ENCODE measurements at places on chromosomes 1 and 21.

- DNase-seq = no peak
Observed at GRCh38 chr1:185537596-185537995, 196.6 kb upstream of the HMCN1 start.

DNA sequence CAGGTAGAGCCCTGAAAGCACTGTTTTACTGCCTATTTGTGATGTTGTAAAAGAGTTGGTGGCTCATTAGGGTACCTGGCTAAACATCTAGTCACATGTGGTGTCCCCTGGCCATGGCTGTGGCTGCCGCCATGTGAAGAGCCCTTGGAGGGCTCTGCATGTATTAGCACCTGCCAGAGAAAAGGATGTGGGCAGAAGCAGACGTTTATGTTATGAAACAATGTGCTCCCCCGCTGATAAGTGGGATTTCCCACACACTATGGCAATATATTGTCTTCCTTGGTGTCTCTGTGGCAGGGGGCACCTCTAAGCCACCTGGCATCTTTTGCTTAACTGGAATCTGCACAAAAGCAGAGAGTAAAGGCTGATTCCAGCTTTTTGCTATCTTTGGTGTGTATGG is 9.6 kb downstream of the TENT5C start:
- no peak for DNase-seq

- no peak for DNase-seq
Observed at GRCh38 chr1:109299558-109300343, 7.1 kb downstream of the MYBPHL start.

DNA sequence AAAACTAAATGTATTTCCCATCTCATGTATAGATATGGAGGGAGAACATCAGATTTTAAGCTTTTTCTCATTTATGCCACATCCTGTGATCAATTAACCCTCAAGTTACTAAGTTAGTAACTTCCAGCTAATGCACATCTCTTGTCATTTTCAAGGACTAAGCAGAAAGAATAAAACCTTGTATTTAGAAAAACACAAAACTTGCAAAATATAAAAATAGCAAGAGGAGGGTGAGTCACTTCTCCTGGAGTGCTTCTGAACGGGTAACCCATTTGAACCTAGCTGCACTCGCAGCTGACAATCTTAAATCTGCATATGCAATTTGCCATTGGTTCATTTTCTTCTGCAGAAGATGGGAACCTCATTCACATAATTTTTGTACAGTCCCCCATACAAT is 500.5 kb downstream of the SETD4 start:
- no peak for DNase-seq

DNA sequence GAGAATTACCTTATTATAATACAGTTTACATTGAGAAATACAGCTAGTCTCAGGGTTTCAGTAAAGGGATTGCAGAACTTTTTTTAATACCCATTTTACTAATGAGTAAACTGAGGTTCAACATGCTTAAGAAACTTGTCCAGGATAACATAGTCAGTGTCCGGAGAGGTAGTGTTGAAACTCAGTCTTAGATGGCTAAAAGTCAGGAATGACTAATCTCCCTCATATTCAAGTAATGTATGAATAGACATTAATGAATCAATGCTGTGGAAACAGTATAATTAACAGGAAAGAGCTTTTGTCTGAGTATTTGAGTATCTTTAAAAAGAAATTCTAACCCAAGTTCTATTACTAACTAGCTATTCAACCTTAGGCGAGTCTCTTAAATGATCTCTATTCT is 397.6 kb downstream of the PLA2G4A start:
- no peak for DNase-seq

DNA sequence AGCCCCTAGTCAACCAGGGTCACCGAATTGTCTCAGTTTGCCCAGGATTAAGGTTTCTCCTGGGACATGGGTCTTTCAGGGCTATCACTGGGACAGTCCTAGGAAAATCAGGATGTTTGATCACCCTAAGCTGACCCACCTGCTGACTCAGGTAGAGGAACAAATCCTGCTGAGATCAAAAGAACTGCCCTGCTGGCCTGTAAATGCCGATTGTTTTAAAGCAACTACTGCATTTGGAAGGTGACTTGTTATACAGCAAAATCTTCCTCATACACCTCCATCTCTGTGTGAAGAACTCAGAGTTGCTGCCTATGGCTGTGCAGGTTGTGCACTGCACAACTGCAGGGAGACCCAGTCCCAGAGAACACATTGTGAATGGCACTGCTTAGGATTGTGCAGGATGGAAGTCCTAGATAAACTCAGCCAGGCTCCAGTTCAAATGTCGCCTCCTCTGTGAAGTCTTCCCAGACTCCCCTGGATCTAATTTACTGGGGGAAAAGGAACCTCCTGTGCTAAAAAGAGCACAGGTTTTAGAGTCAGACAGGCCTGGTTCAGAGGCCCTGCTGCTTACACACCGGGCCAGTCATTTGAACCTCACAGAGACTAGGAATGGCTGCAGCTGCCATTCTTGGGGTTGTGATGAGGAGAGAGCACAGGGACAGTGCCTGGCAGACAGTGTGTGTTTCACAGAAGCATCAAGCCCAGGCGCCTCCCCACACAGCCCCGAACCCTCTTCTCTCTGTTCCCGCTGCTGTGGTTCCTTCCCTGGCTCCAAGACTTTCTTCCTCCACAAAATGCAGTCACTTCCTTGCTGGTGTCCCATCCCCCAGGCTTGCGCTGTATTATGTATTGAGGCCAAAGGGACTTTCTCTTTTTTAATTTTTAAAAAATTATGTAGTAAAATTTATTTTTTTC is 23.2 kb upstream of the LRP8 start:
- DNase-seq = no peak

DNA sequence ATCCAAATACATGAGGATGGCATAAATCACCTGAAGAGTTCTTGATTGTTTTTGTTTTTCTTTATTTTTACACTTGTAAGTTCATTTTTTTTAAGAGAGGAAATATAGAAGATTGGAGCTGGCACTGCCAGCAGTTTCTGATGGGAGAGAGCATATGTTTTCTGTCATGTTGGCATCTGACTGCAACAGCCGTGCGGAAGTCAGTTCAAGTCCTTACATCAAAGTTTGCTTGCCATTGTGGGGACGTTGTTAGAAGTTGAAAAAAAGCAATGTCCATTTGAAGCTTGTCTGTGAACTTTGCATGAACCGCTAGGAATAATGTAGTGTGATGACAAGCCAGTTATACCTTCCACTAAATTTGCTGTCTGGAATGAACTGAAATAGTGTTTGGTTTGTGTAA is 126.5 kb upstream of the USH2A start:
- no peak for DNase-seq

- DNase-seq = no peak
Observed at GRCh38 chr1:107936498-107937481, 28.2 kb downstream of the VAV3 start.

GRCh38 chr1:27097484-27097917 is 57.4 kb downstream of the SLC9A1 start:
- no peak for DNase-seq

- DNase-seq = no peak
Observed at GRCh38 chr1:42319871-42320484, 15.1 kb downstream of the FOXJ3 start.

DNA sequence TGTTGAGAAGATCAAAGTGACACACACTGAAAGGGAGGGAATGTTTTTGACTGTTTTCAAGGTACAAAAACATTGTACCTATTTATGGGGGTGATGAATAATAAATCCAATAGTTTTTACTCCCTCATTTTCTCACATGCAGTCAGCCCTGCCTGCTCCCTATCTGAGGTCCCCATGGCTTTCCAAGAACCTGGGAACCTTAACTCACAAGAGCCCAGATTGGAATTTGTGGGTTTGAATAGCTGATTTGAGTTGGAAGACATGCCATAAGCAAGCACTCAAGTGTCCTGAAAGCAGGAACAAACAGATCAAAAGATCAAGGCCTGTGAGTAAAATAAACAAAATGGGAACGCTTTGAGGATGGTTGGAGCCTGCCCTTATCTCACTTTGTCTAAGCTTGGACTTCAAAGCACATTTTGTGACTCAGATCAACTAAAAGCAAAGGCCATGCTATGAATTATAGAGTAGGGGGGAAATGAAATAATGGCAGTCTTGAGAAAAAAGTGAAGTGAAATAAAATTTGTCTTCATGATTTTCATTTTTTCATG is 136.6 kb downstream of the LYPLAL1 start:
- no peak for DNase-seq

DNA sequence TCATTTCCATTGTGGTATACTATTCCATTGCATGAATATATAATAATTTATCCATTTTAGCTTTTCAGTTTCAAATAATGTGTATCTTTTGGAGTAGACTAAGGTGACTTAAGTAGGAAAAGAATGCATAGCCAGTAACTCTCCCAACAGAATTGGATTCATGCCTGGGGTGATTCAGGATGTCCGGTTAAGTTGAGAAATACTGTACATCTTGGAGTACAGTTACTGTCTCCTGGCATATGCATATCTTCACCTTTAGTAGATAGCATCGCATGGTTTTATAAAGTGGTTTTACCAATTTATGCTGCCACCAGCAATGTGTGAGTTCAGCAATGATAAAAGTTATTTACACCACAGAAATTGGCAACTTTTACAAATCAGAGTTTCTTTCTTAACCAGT is 18.6 kb upstream of the SLC6A9 start:
- DNase-seq = no peak

DNA sequence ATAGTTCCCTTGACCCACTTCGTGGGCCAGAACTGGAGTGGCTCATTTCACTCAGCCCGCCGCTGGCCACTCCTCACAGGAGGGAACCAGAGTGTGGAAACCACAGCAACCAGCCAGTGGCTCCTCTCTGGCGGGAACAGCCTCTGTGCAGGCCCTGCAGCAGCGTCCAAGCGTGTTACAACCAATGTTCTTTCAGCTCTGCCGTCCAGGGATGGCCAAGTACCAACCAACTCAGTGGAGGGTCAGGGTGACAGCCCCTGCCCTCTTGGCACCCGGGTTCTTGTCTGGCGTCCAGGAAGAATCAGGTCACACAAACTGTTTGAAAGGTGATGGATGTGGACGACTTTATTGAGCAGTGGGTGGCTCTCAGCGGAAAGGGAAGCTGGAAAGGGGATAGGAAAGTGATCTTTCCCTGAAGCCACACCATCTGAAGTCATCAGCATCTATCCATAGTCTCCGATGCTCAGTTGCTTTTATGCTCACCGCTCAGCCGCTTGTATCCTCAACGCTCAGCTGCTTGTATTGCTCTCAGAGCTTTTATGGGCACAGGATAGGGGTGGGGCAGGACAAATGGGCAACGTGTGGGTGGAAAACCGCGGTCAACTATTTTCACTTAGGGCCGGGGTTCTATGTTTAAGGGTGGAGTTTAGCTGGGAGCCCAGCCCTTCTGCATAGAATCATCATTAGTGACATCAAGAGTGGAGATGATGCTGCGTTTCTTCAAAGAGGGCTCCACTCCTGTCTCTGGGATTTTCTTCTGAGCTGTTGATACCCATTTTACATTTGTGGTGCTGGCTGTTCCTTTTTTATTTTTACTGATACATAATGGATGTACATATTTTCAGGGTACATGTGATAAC is 250.2 kb downstream of the RRAGC start:
- no peak for DNase-seq

DNA sequence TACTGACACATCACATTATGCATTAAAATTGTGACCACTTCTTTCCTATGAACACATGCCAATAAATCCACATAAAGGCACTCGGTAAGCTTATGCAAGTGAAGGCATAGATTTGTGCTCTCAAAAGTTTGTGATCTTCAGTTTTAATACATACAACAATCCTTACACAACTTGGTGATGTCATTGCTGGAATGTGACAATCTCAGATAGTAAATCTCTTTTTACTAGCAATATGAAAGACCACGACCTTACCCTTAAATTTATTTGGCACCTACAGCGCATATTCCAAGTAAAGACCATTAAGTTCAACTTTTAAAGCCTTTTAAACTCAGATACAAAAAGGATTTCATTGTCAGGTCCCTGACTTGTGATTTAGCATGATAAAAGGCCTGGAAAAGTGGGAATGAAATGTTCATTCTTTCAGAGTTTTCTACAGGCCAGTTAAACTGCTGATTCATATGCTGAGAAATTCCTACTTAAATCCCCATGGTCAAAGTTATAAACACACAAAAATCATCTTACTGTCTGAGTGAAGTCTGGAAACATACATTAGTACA is 157.4 kb downstream of the SIPA1L2 start:
- no peak for DNase-seq

- no peak for DNase-seq
Observed at GRCh38 chr1:43968348-43968948, 1.4 kb upstream of the DPH2 start.

DNA sequence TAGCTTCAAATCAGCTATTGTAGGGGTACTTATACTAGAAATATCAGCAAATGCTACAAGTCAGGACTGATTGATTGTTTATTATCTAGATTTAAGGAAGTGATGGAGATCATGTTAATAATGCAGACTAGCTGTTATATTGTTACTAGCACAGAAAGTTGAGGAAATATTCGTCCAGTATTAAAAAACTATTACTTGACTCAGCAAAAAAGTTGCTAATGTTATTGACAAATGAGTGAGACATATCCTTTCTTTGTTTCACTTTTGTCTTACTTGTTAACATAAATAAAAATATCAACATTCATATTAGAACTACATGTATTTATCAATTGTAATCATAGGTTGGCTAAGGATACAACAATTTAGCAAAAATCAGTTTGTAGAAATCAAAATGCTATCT is 114.1 kb downstream of the WDR3 start:
- DNase-seq = no peak

- no peak for DNase-seq
Observed at GRCh38 chr1:24362982-24363614, 43.9 kb downstream of the GRHL3 start.

DNA sequence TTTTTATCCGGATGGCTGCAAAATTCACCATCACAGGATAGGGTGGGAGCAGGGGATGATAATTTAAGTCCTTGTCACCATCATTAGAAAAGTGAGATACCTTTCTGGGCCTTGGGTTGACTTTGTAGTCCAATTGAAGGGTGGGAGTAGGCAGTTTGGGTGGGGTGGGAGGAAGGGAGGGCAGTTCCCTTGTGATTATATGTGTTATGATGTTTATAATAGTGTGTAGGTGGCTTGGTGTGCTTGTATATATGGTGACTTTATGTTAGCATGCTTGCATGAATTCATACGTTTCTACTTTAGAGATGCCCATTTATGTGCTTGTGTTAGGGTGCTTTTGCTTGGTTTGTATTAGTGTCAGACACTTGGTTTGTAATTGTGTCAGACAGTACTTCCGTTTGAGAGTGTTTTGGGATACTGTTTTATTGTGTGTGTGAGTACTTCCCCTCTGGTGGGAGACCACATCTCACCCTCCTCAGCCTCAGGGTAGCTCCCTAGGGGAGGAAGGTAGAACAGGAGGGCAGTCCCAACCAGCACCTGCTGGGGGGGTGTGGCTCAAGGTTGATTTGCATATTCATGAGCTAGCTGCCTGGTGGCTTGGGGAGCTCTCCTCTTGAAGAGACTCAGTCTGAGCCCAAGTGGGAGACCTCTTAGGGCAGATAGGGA is 6.3 kb upstream of the POU3F1 start:
- no peak for DNase-seq
